NCI-H1694 treated with DMSO at 0.1 percent for 48 hours (cell line): ENCODE measurements at places on chromosomes 16 and 17.

DNA sequence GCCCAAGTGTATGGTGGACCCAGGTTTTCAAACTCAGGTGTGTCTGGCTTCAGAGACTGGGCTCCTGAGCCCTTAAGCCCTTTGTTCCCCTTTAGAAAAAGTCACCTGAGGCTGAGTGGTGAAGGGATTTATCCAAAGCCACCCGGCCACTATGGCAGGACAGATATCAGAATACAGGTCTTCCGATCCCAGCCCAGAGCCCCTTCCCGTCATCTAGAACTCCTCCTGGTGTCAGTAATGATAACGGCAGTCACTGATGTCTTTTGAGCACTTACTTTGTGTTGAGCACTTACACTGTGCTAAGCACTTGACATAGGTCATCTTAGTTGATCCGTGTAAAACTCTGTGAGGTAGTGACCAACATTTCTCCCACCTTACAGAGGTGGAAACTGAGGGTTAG lies 16.6 kb downstream of the NOD2 start:
- DNase-seq = no peak

GRCh38 chr16:4537376-4538343 lies 913 bp downstream of the CDIP1 start:
- DNase-seq = no peak

- DNase-seq = no peak
Measured at GRCh38 chr17:43917348-43918025, 10.2 kb upstream of the MPP2 start.

DNA sequence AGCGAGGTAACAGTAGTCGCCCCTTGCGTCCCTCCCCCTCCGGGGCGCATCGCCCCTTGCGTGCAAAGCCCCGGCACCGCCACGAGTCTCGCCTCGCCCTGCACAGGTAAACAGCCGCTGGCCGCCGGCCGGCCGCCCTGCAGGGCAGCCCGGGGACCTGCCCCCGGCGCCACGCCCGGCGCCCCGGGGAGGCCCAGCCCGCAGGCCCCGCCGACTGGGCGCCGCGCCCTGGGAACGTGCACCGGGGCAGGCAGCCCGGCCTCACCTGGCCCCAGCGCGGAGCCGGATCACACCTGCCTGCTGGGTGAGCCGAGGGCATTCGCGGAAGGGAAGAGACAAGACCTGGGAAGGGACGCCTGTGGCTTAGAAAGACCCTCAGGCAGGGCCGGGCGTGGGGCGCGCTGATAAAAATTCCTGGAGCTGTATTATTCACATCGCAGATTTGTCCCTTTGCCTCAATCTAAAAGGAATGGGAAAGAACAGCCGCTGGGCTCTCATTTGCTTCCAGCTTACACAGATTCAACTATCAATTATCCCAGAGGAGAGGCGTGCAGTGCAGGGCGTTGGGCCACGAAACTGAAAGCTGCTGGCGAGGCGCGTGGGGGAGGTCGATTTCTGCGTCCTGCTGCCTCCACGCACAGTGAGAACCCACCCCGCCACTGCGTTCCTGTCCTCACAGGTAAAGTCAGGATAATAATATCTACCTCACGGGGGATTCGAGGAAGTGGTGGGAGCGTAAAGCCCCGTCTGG lies 451.9 kb downstream of the SLC39A11 start:
- no peak for DNase-seq

DNA sequence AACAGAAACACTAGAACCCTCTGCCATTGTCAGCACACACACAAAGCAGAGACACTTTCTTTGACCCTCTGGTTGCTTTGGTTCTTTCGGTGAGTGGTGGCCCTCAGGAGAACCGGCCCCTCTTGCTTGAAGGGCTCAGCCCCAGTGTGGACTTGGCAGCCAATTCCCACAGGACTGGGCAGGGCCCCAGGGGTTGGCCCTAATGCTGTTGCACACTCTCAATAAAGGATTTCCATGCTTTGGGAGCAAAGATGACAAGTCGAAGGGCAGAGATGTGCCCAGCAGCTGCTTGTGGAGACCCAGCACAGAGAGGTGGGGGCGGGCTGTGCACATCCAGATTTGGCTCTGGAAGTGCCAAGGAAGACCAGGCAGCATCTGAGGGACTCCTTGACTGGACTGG lies 149.0 kb downstream of the NTN1 start:
- DNase-seq = no peak

GRCh38 chr17:55931446-55931845 lies 180.6 kb downstream of the PCTP start:
- no peak for DNase-seq

DNA sequence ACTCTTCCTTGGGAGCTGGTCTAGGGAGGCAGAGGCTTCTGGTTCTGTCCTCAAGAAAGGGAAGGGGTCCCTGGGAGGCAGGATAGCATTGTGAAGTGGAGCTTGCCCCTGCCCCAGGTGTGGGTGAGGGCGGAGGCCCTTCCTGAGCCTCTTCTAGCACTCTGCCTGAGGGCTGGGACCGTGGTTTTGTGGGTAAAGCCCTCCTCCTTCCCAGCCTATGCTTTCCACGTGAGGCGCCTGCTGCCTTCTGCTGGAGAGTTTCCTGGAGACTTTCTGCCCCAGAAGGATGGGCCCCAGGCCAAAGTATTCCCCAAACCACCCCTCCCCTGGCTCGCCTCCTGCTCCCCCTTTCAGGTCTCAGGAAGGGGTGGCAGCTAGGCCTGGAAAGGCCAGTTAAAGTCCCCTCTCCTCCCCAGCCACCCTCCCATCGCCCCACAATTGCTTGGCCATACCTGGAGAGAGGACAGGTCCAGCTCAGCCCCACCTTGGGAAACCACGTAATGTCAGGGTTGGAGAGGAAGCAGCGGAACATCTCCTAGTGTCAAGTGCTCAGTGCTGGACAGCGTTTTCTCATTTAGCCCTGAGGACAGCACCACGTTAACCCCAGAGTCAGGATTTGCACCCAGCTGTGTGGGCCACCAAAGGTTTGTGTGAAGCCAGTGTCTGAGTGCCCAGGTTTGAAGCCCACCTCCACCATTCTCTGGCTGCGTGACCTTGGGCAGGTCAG lies 5.6 kb downstream of the SBK1 start:
- no peak for DNase-seq

- DNase-seq = no peak
Measured at GRCh38 chr17:57750895-57751294, 5.8 kb upstream of the CCDC182 start.

GRCh38 chr17:31067691-31068184 lies 27.0 kb upstream of the NF1 start:
- no peak for DNase-seq

DNA sequence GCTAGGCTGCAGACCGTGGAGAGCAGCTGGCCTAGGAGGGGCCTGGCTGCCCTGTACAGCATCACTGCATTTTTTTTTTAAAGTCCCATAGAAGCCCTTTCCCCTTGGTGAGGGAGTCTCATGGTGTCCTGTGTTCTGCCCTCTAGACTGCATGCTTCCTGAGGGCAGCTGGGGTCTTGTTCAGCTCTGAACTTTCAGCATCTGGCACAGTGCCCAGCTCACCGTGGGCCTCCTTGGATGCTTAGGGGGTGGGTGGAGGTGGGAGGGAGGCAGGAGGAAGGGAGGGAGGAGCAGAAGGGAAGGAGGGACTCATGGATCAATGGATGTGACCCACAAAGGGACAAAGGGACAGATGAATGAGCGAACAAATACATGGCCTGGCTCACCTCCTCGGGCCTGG lies 63.4 kb upstream of the TMEM97 start:
- no peak for DNase-seq

GRCh38 chr16:7325834-7326233 lies 6.8 kb upstream of the RBFOX1 start:
- DNase-seq = no peak

DNA sequence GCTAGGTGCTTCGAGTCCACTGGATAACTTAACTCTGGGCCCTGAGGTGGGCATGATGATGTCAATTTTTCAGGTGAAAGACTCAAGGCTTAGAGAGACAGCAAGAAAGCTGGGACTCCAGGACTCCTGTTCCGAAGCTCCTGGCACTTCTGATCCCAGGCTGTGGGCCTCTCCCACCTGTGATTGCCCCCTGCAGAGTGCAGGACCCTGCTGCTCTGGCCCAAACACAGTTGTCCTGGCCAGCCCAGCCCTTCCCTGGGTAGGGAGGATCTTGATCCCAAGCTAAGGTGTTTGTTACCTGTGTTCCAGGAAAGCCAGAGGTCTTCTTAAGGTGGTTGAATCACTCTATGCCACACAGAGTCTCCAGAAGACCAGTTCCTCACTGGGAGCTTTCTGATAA lies 3.1 kb downstream of the CHST5 start:
- no peak for DNase-seq

DNA sequence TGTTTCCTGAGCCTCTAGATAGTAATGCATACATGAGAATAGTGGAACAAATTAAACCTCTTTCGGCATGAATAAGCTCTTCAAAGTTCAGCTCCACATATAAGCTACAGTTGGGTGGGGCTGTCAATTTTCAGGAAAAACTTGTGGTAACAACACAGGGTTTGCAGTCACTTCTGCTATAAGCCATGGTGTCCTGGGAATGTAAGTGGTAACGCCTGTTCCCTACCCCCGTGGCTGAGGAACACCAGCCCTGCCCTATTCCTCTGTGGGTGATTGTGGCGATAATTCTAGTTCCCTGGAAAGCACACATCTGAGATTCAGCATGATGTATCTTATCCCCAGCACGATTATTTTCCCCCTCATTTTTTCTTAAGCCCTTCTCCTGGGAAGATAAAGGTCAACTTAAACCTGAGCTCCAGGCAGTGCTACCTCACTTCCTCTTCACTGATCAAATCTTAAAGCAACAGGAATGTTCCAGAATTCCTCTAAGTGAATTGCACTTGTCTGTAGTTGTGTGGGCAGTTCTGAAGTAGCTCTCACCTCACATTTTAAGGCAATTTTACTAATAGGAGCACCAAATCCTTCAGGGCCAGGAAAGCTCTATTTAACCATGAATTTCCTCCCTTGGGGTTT lies 500.7 kb upstream of the HSBP1 start:
- no peak for DNase-seq

DNA sequence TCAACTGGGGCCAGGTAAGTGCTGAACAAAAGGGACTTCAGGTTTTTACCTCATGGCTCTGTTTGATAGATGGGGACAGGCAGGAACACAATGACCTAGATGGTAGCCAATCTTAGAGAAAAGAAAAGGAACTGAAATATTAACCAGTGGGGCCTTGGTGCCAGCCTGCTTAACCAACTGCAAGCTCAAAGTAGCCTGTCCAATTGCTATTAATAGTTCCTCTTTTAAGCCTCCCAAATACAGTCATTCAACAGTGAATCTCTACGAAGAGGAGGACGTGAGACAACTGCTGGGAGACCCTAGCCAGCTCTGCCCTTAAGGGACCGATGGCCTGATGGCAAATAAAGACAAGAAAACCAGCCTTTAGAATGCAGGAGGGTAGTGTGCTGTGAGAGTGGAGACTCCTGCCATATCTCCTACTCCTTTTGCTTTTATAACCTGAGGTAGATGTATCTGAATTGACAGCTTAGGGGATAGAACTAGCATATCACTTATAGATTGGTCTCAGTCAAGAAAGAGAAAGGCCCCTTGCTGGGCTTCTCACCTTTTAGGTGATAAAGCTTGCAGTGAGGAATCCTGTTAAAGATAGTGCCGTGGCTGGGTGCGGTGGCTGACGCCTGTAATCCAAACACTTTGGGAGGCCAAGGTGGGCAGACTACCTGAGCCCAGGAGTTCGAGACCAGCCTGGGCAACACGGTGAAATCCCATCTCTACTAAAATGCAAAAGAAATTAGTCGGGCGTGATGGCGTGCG lies 28.3 kb downstream of the ARSG start:
- DNase-seq = no peak
